Body of pancreas (tissue), 4 donors: ENCODE measurements at places on chromosomes 12 and 14.

GRCh38 chr12:49496417-49497360, 42.1 kb upstream of the KCNH3 start:
- DNase-seq, result no peak

- DNase-seq, result no peak
These were observed 13.9 kb upstream of the AVPR1A start for GRCh38 chr12:63164911-63165310.

- DNase-seq, result no peak
These were observed 96.1 kb downstream of the SCN8A start for GRCh38 chr12:51687177-51687576.

- DNase-seq, result no peak
These were observed 70.1 kb downstream of the CLIP1 start for GRCh38 chr12:122352394-122352793.

DNA sequence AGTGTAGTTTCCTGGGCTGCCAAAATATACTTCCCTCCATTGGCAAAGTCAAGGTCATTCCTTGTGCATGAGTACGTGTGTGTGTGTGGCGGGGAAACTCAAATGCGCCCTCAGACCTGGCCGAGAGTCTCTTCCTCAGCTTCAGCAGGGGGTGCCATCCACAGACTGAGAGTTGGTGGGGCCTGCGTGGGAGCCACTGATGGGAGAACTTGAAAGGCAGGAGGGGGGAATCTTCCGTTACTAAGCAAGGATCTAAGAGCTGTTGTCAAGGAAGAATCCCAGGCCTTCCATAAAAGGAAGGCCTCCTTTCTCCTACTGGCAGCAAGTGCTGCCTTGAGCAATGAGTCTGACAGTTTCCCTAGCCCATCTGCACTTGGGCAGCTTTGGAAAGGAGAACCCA, 274.9 kb downstream of the EMP1 start:
- no peak for DNase-seq

GRCh38 chr14:88013750-88014349, 8.9 kb downstream of the GPR65 start:
- peak; percentile 87 for DNase-seq

GRCh38 chr14:89753828-89754412, 200.6 kb downstream of the EFCAB11 start:
- no peak for DNase-seq
